ENCODE measurements at places on chromosomes 5 and 9. TPM values are rescaled to one million over a fixed set of nuclear protein-coding genes. Genes with fewer than 3 reads are reported as not detected.

DNA sequence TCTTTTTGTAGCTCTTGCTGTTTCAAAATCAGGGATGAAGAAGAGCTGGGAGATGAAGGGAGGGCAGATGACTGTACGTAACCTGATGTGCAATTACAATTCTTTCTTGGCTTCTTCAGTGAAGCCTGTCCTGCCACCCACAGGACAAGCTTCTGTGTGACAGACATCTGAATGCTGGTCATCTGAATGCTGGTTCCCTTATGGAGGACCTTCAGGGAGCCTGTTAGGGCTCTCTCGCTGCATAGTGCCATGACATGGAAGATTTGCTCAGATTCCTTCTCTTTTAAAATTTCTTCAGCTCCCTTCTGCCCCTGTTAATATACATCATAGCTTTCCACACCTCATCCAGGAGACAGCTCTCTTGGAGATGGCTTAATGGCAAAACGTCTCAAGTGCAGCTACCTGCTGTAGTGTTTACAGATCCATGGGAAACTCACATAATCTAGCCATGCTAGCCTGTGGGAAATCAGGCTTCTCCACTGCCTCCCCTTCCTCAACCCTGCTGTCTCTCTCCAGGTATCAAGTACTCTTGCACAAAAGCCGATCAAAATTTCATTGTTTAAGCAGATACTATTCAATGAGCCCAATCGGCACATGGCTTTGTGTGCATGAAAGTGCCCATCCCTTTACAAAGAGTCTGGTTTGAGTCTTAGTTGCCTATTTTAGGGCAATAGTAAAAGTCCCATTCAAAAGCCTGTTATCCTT lies 134.6 kb downstream of the RAB3C start:
- no peak for DNase-seq

DNA sequence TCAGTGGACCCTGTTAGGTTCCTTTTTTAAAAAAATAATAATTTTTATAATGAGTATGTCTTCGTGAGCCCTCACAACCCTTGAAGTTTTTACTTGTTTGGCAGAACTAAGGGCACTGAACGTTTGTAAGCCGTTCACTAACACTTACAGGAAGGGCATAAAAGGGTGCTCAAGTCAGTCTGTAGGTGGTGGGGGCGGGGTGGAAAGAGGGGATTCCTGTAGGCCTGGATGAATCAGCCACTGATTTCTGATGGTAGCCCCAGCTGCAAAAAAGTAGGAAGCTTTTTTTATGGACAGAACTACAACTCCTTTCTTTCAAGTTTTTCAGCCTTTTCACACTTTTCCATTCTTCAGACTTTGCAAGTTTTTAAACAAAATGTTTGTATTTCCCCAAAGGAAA lies 35.8 kb downstream of the PIK3R1 start:
- DNase-seq, result no peak

DNA sequence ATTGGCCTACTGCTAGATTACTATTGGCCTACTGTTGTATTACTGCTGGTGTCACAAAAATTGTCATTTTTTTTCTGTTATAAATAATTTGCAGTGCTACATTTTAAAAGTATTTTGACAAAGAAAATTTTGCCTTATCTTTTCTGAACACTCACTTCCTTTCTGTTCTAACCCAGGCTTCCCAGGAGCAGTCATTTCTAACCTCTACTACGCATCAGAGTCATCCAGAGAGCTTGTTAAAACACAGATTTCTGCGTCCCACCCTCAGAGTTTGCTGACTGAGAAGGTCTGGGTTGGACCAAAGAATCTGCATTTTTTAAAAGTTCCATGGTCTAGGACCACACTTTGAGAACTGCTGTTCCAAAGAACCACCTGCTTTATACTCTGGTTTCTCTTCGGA lies 306.1 kb downstream of the GLIS3 start:
- DNase-seq, result no peak

DNA sequence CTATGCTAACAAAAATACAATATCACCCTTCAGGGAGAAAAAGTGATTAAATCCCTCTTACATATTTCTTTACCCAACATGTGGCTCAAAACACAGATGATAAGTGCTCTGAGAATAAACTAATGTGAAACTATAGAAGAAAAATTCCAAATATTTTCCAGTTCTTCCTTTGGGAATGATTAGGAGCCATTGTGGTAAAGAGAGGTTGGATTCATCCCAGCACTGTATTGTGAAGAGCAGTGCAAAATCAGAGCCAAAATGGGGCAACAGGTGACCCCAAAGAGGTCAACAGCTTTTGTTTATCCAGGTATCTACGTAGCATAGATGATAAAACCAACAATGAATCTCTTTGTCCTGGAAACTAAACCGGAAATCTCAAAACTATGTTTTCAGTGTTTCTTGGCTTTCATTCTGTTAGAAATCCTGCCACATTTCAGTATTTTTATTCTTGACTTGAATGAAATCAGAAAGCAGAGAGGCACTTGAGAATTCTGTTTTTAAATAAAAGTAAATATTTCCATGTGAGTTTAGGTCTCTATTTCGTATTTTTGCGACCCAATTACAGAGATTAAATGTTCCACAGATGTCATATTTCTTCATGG lies 120.4 kb upstream of the FST start:
- no peak for DNase-seq

DNA sequence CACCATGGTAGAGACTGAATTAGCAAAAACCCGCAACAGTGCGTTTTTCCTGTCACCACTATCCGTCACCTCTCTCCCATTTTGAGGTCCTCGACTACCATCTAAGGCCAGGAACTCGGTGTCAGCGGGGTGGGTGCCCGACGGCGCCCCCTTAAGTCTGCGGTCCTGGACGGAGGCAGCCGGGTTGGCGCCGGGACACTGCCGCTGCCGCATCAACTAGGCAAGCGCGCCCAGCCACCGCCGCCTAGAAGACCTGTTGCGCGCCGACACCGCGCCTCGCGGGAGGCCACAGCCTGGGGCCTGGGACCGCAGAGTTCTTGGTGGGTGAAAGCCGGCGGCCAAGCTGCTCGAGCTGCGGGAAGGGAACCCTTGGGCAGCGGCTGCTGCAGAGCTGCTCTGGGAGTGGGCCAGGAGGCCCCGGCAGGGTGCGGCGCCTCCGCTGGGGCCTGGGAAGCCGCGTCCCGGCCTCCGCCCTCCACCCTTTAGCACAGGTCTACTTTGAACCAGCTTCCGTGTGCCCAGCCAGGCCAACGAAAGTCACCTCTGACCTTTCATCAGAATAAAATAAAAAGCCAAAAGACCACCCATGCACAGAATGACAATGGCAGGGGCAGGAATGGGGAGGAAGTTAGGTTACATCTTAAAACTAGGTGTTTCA lies 3.5 kb downstream of the FOXB2 start:
- peak; percentile 18 for DNase-seq

- peak; percentile 66 for DNase-seq
These were observed 29.6 kb downstream of the MAML1 start for GRCh38 chr5:179762079-179762780.

GRCh38 chr5:102286476-102286875 lies 9.6 kb downstream of the SLCO4C1 start:
- peak; percentile 5 for DNase-seq

The BARX1 gene
- not detected for polyA plus RNA-seq

The HMCN2 gene
- polyA plus RNA-seq, result 0.01 TPM
